ENCODE measurements at places on chromosomes 3 and 15. TPM values are rescaled to one million over a fixed set of nuclear protein-coding genes. Genes with fewer than 3 reads are reported as not detected.

The GADL1 gene
- 0.08 TPM for total RNA-seq

The EBLN2 gene
- 3.9 TPM for total RNA-seq

The C3orf18 gene
- total RNA-seq = 8.4 TPM

The XCR1 gene
- 0.23 TPM for total RNA-seq

The CCDC71 gene
- total RNA-seq = 13.8 TPM
